ENCODE measurements at places on chromosomes 11 and 22. TPM values are rescaled to one million over a fixed set of nuclear protein-coding genes. Genes with fewer than 3 reads are reported as not detected.
A peak's percentile ranks its signal among the peaks of the same experiment; 100 is the strongest.

The ADORA2A gene
- 16.0 TPM for total RNA-seq

The APOBEC3B gene
- total RNA-seq, result 1.0 TPM

The PANX2 gene
- 2.5 TPM for total RNA-seq

The CARD16 gene
- total RNA-seq, result 97.3 TPM

DNA sequence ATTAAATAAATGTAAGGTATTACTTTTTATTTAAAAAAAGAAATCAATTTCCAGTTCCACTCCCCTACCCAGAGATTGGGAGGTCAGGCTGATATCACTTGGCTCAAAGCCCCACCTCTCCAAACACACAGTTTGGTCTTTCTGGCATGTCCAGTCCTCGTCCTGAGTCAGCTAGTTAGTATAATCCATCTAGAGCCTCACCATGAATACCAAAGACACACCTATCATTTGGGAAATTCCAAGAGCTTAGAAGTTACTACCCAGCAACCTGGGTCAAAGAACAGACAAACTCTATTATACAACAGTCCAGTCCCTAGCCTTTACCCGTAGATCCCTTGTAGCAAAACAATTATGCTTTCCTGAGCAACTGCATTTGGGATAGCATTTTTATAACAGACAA lies 9.4 kb downstream of the TREH start:
- H3K4me1 ChIP-seq, result no peaks in the 10 kb centered on the region
- DNase-seq, result no peak
- H3K4me3 ChIP-seq, result no peak overlapping the region
- H3K27me3 ChIP-seq, result no peaks in the 10 kb centered on the region

- no peak overlapping the region for H3K27ac ChIP-seq
- DNase-seq, result peak; percentile 54
- H3K36me3 ChIP-seq, result peaks cover 41% of the 10 kb centered on the region
These were observed 3.4 kb downstream of the CLPB start for GRCh38 chr11:72430741-72431570.

DNA sequence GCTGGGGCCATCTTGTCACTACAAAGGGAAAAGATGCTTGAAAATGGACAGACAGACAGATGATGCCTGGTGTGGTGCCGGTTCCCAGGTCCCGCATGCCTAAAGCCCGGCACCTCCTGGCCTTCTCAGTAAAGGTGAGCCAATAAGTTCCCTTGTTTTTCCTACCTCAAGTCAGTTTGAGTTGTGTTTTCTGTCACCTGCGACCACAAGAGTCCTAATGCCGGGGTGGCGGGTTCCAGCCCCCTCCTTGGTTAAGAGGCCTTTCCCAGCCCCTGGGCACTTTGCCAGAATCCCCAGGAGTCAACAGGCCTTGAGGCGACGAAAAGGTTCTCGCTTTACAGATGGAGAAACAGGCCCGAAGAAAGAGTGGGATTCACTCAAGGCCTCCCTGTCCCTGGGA lies 9.0 kb downstream of the FGF19 start:
- H3K27me3 ChIP-seq, result peaks cover 45% of the 10 kb centered on the region
- H3K4me1 ChIP-seq, result no peaks in the 10 kb centered on the region
- no peak for DNase-seq
- no peak overlapping the region for H3K27ac ChIP-seq
- H3K4me3 ChIP-seq, result no peak overlapping the region

DNA sequence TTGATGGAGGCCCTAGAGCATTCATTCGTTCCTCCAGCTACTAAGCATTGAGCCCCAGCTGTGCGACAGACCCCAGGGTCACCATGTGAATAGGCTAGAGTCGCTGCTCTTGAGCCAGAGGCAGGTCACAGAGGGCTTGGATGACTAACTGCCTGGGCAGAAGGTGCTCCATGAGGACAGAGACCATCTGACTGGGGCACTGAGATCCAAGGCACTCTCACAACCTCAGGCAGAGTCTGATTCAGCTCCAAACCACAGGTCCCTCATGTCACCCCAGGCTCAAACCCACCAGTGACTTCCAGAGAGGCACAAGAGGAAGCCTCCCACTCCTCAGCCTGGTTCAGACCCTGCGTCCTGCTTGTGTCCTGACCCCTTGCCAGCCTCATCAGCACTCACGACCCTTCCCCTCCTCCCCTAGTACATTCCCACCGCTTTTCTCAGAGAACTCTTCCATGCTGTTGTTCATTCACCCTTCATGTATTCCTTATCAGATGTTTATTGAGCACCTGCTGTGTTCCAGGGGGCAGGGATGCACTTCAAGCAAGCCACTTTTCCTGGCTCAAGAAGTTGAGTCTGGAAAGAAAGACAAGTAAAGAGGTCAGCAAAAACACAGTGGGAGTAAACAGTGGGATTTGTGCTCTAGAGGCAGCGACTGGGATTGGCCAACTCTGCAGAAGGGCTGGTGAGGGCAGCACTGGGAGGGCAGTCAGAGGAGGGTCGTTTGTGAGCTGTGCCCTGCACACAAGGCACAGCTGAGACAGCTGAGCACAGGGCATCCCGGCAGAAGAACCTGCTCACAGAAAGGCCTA lies 9.3 kb downstream of the OAF start:
- DNase-seq, result no peak
- H3K27me3 ChIP-seq, result no peaks in the 10 kb centered on the region

DNA sequence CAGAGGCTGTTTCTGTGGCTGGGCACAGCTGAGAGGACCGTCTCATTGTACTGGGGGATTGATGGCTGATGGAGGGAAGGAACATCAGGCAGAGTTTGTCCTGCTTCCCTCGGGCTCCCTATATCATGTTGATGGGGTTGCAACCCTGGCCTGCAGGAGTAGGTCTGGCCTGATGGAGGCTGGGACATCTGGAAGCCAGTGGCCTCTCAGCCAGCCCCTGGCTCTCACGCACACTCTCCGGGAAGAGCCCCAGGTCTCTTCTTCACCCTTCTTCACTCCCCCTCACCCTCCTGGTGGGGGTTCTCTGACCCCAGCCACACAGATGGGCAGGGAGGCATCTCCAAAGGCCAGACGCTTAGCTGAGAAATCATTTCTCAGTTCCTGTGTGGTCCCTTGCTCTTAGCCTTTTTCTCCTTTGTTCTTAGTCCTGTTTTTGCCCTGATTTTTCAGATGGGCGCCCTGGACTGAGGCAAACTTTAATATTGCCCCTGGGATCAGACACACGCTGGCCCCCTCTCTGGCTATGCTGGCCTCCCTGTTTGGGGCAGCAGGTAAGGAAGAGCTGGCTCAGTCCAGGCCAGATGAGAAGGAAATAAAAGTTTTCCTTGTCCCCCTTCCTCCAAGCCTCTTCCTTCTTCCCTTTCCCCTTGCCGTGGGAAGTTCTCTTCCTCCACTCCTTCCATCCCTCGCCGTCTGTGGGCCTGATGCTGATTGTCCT lies 13.9 kb upstream of the ANO1 start:
- no peak overlapping the region for H3K27ac ChIP-seq
- no peak for DNase-seq
- H3K4me1 ChIP-seq, result no peaks in the 10 kb centered on the region
- peaks cover 13% of the 10 kb centered on the region for H3K27me3 ChIP-seq

DNA sequence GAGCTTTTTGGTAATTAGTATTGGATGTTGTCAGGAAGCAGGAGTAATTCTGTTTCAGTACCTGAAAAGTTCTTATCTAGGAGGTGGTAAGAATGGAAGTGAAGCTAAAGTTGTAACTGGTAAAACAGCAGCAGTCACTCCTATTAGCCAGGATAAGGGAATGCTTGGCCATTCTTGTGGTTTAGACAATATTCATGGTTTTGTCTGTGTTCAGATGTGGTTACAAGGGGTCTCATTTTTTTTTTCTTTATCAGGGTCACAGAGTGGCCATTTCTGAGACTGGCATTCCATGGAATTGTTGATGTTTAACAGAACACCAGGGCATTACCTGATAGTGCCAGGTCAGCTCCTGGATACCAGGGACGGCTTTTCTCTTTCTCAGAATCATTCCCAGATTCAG lies 23.8 kb downstream of the TAF1D start:
- no peaks in the 10 kb centered on the region for H3K27me3 ChIP-seq
- no peak overlapping the region for H3K27ac ChIP-seq
- H3K36me3 ChIP-seq, result peaks cover 14% of the 10 kb centered on the region
- DNase-seq, result no peak
- H3K4me1 ChIP-seq, result no peaks in the 10 kb centered on the region

DNA sequence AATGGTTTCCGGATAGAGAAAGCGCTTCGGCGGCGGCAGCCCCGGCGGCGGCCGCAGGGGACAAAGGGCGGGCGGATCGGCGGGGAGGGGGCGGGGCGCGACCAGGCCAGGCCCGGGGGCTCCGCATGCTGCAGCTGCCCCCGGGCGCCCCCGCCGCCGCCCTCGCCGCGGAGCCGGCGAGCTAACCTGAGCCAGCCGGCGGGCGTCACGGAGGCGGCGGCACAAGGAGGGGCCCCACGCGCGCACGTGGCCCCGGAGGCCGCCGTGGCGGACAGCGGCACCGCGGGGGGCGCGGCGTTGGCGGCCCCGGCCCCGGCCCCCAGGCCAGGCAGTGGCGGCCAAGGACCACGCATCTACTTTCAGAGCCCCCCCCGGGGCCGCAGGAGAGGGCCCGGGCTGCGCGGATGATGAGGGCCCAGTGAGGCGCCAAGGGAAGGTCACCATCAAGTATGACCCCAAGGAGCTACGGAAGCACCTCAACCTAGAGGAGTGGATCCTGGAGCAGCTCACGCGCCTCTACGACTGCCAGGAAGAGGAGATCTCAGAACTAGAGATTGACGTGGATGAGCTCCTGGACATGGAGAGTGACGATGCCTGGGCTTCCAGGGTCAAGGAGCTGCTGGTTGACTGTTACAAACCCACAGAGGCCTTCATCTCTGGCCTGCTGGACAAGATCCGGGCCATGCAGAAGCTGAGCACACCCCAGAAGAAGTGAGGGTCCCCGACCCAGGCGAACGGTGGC lies 15.7 kb downstream of the PIK3IP1 start:
- H3K36me3 ChIP-seq, result peaks cover 91% of the 10 kb centered on the region
- DNase-seq, result no peak
- no peaks in the 10 kb centered on the region for H3K27me3 ChIP-seq
- no peak overlapping the region for H3K27ac ChIP-seq
- H3K4me3 ChIP-seq, result no peak overlapping the region
- peaks cover 34% of the 10 kb centered on the region for H3K4me1 ChIP-seq

DNA sequence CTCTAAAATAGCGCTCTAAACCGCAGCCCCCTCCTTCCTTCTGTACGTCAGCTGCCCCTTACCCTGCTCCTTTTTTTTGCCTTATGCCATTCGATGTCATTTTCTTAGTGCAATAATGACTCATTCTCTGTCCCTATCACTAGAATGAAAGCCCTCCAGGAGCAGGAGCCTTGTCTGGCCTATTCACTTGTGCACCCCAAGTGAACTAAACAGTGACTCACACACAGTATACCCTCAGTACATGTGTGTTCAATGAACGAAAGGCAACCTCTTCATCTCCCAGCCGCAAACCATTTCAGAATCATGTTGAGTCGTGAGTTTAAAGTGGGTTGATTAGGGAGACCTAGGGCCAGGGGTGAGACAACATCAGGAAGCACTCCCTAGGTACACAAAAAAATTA lies 50.7 kb upstream of the SPATA19 start:
- H3K4me1 ChIP-seq, result no peaks in the 10 kb centered on the region
- H3K27me3 ChIP-seq, result no peaks in the 10 kb centered on the region
- H3K27ac ChIP-seq, result no peak overlapping the region
- H3K4me3 ChIP-seq, result no peak overlapping the region

DNA sequence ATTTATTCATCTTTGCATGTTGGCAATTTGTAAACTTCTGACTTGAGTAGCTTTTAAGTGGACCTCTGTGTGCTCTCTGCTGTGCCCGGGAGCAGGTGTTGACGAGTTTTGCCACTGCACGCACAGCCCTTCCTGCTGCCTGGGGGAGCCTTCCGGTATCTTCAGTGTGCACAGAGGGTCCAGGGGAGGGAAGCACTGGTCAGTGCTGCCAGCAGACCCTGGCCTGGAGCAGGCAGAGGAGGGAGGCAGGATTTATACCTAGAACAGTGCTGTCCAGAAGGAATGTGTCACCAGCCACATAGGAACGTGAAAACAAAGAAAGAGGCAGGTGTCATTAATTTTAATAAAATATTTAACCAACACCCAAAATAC lies 403.6 kb downstream of the TBC1D22A start:
- H3K36me3 ChIP-seq, result peaks cover 3% of the 10 kb centered on the region
- DNase-seq, result peak; percentile 18
- no peaks in the 10 kb centered on the region for H3K27me3 ChIP-seq
- H3K4me1 ChIP-seq, result no peaks in the 10 kb centered on the region
- H3K4me3 ChIP-seq, result no peak overlapping the region

- DNase-seq, result no peak
- no peak overlapping the region for H3K4me3 ChIP-seq
- no peaks in the 10 kb centered on the region for H3K27me3 ChIP-seq
- H3K4me1 ChIP-seq, result no peaks in the 10 kb centered on the region
- no peaks in the 10 kb centered on the region for H3K36me3 ChIP-seq
These were observed 297.9 kb upstream of the C11orf87 start for GRCh38 chr11:109123816-109124787.

GRCh38 chr11:121437686-121438078 lies 14.4 kb upstream of the SORL1 start:
- H3K4me3 ChIP-seq, result no peak overlapping the region
- H3K27me3 ChIP-seq, result no peaks in the 10 kb centered on the region
- H3K4me1 ChIP-seq, result peaks cover 14% of the 10 kb centered on the region
- H3K27ac ChIP-seq, result no peak overlapping the region
- no peaks in the 10 kb centered on the region for H3K36me3 ChIP-seq
- DNase-seq, result no peak

DNA sequence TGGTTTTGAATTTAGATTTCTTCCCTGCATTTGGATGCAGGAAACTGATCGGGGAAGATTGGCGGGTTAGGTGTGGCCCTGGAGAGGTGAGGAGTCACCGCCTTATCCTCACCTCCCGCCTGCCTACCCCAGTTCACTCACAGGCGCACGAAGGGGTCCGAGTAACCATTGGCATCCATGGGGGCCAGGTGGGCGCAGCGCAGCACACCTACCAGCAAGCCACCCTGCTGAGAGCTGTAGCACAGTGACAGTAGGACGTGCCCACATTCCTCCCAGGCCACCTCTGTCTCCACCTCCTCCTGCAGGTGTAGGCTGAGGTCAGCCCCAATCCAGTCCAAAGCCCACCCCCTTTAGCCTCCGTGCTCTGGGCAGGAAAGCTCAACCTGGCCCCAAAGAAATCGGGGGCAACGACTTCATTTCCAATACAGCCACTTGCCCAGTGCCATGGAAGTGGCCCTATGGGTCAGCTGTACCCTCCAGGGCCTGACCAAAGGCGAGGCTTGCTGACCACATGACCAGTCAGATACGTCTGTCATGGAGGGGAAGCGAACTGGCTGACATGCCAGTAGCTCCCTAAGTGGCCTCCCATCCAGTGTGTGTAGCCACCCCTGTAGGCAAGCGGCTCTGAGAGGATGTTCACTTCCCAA lies 6.7 kb downstream of the NDUFV1 start:
- H3K27ac ChIP-seq, result peak overlapping the region; percentile 85
- DNase-seq, result peak; percentile 44
- H3K36me3 ChIP-seq, result peaks cover 47% of the 10 kb centered on the region
- peaks cover 6% of the 10 kb centered on the region for H3K27me3 ChIP-seq
- H3K4me3 ChIP-seq, result peak overlapping the region; percentile 58

DNA sequence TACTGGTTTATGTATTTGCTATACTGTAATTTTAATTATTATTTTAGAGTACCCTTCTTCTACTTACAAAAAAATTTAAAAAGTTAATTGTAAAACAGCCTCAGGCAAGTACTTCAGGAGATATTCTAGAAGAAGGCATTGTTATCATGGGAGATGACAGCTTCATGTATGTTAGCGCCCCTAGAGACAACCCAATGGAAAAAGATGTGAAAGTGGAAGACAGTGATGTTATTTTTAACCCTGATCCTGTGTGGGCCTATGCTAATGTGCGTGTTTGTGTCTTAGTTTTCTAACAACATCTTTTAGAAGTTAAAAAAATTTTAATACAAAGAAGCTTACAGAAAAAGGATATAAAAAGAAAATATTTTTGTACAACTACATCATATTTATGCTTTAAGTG lies 205.0 kb downstream of the FAM76B start:
- no peaks in the 10 kb centered on the region for H3K4me1 ChIP-seq
- no peak for DNase-seq
- H3K36me3 ChIP-seq, result no peaks in the 10 kb centered on the region
- no peaks in the 10 kb centered on the region for H3K27me3 ChIP-seq
- no peak overlapping the region for H3K4me3 ChIP-seq
- no peak overlapping the region for H3K27ac ChIP-seq
